NCI-H1930 (cell line): ENCODE measurements at places on chromosomes 12 and 14.

DNA sequence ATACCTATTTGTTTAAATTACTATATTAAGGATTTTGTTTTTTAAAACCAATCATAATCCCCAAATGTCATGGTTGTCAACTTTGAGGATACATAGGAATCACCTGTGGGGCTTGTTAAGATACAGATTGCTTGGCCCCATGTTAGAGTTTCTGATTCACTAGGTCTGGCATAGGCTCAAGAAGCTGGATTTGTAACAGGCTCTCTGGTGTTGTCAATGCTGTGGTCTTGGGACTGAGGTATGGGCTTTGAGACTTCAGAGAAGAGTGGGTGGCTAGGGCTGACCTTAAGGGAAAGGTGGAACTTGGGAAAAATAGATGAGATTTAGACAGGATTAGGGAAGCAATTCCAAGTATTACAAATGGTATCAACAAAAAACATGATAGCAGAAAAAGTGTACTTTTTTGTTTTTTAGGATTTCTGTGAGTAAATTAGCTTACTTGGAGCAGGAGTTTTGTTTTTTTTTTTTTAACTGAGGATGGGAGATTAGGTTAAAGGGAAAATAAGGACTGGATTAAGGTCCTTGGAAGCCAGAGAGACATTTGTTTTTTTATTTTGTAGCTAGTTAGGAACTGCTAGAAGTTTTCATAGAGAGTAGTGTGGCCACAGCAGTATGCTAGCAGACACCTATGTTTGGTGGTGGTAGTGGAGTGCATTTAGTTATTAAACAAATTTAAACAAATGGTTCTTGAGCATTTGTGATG, 88.6 kb downstream of the RAD51B start:
- DNase-seq, result no peak

DNA sequence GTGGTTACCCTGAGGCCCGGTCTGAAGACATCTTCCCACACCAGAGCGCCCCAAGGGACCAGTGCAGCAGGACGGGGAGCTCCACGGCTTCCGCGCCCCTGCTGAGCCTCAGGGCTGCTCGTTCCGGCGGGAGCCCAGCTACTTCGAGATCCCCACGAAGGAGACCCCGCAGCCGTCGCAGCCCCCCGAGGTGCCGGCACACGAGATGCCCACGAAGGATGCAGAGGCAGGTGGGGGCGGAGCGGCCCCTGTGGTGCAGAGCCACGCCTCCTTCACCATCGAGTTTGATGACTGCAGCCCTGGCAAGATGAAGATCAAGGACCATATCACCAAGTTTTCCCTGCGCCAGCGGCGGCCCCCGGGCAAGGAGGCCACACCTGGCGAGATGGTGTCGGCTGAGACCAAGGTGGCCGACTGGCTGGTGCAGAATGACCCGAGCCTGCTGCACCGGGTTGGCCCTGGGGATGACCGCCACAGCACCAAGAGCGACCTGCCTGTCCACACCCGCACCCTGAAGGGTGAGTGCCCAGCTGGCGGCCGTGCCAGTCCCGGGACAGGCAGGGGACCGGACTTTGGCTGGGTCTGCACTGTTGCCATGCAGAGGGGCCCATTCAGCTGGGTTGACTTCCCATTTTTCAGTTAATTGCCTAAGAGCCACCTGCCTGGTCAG, 18.1 kb downstream of the CEP170B start:
- DNase-seq, result no peak

DNA sequence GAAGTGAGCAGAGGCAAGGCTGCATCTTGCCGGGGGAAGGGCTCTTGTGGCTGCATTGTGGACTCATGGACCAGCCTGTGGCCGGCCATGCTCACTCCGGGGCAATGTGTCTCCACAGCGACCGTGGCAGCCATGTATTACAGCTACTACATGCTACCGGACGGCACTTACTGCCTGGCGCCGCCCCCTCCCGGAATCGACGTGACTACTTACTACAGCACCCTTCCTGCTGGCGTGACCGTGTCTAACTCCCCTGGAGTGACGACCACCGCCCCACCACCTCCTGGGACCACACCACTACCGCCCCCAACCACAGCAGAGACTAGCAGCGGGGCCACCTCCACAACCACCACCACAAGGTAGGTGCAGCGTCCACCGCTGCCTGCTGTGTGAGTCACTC, 42.1 kb downstream of the SFSWAP start:
- no peak for DNase-seq

GRCh38 chr12:106981788-106982187, 5.2 kb downstream of the MTERF2 start:
- DNase-seq, result no peak

DNA sequence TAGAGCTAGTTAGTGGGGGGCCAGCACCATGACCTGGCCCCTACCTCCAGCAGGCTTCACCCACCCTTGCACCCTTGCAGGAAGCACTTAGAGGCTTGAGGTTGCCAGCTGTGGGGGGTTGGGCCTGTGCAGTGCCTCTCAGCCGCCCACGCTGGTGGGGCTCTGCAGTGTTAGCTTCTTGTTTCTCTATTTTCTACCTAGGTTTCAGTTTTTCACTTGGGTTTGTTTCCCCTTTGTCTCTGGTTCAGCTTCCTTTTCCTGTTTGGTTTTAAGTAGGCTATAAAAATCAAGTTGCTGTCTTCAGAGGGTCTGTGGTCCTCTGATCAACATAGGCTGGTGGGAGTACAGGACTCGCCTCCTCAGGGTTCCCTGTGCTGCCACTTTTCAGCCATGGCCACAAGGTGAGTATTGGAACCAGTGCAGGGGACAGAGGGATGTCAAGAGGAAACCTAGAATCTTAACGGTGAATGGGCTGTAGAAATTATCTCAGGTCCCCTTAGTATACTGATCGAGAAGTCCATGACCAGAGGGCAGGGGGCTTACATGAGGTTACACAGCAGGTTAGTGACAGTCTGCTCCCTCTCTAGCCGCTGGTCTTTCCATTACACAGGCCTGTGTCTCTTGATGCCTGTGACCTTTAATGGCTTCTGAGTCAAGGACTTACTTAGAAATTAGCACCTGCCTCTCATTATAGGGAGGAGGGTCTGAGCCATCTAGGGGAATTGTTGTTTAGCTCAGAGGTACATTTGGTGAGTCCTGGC, at the start of gene EVL:
TSS of gene EVL (plus strand) at position 312 of the 761 bp plus-strand sequence. CDS start at position 391, 79 bp downstream.
- DNase-seq, result no peak
